ENCODE measurements at places on chromosomes 4 and X.

GRCh38 chrX:115410731-115411428, 121.4 kb downstream of the LUZP4 start:
- no peak for DNase-seq

- no peak for DNase-seq
Observed at GRCh38 chr4:111959222-111959621, 186.0 kb upstream of the FAM241A start.

GRCh38 chrX:72102760-72103159, 29.0 kb downstream of the RTL5 start:
- DNase-seq, result no peak

GRCh38 chr4:82230306-82230705, 143.5 kb downstream of the HNRNPD start:
- no peak for DNase-seq

GRCh38 chr4:81460191-81460701, 11.5 kb downstream of the RASGEF1B start:
- DNase-seq, result no peak

DNA sequence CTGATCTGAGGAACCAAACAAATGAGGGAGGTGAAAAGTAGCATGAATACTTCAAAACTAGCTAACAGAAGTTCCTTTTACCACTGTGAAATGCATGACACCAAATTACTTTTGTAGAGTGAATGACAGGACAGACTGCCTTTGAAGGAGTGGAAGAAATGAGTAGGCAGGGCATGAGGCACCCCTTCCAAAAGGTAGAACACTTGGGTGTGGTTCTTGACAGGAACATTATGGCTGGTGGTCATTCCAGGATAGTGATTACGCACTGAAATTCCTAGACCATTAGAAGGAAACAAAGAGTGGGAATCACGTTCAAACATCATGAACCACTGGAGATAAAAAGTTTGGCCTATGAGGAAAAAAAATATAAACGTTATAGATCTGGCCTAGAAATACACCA, 4.9 kb downstream of the HUWE1 start:
- DNase-seq, result no peak

- no peak for DNase-seq
Observed at GRCh38 chrX:130775849-130776248, 127.2 kb downstream of the ENOX2 start.

GRCh38 chrX:10350981-10351380, 194.2 kb downstream of the CLCN4 start:
- DNase-seq, result no peak

DNA sequence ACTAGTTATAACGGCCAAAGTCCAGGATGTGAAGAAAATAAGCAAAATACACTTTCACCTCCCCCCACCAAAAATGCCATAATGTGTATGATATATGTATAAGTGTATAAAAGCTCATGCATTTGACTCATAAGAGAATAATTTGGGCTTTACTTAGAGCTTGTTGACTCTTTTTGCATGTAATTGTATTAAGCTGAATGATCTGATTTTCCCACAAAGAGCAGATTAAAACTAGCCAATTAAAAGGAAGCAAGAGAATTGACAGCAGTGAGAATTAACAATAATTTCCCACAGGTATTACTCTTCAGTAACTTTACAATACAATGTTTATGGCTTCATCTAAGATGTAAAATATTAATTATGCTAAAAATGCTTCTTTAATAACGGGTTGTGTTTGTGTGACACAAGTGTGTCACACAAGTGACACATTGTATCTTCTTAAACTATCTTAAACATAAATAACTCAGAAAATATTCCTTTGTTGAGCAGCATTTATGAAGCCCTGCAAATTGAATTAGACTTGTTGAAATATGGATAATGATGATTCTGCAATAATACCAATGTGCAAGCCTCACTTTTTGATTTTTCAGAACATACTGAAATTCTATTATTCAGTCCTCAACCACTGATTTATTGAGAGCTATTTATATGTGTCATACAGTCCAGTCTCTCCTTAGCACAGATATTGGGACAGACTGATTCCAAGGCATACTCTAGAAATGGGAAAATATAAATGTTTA, 134.5 kb downstream of the SLIT2 start:
- no peak for DNase-seq

DNA sequence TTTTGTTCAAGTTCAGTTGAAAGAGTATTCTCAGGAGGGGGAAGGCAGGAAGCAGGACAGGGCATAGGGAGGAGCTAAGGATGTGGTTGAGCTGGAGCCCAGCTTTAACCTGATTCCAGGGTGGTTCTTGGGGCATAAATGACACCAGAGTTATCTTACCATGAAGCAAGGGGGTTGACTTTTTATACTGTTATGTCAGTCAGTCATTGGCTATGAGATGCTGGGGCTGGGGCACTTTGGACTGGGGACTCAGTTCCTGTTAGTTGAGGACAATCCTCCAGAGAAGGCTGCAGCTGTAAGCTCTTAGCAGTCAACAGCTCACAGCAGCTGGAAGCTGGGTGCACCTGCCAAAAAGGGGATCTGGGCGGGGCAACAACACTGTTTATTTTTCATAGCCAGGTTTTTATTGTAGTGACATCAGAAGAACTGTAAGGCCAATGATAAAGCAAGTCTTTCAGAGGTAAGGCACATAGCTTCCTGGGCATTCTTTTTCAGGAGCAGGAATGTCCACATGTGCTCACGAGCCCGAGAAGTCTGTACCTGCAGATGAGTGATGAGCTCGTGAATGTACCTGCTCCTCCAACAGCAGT, 78.5 kb downstream of the MID1IP1 start:
- DNase-seq, result no peak

DNA sequence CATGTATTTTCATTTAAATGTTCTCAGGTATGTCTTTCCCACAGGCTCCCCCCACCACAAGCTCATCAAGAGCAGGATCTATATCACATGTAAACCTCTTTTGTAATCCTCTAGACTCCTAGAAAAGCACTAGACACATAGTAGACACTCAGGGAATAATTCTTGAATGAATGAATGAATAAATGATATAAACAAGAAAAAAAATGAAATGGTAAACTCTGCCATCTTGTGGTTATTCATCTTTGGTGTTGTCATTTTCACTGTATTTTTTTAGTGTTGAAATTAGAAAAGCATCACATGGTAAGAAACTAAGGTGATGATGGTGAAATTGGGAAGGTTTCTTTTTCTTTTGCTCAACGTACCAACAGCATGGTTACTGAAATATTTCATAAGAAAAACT, 34.2 kb upstream of the C1GALT1C1 start:
- no peak for DNase-seq

DNA sequence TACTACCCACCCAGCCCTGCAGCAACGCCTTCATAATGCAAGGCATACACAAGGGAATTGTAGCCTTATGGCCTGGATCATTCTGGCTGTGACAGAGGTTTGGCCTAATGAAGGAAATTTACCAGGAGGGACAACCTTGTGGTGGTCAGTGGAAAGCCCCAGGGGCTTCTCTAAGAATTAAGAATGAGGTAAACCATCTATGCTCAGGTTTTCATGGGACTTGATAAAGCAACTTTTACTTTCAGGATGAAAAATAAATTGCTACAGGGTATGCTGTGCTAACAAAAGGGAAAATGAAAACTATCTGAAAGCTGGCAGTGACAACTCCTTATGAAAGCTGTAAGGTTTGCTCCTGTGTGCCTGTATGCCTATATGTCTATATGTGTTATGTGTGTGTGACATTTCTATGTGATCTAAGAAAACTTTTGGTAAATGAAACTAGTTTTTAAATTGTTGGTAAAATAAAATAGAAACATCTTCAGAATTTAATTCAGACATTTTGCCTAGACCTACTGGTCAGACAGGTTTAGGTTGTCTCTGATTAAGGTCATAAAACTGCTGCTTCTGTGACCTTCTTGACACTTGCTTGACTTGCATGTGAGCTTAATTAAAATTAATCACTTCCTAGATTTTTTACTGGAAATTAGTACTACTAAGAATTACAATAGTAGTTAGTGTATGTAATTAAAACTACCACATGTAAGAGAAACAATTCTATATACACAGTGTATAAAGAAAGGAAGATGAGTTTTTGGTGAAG, 19.9 kb upstream of the TXK start:
- DNase-seq, result no peak

DNA sequence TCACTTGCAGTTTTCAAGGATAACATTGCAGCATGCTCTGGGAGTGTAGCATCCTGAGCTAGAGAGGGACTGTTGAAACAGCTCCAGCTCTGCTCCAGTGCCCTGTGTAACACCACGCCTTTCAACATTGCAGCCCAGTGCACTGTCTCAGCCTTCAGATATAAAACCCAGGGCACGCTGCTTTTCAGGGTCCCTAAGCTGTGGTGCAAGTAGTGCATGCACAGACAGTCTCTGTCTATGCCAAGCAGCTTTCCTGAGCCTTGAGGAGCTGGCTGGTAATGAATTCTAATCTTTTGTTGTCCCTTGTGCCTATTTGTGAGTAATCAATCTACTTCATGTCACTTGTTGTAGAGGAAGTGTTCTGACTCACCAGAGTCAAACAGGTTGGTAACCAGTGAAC, 897.0 kb downstream of the ARAP2 start:
- DNase-seq, result no peak

GRCh38 chrX:43018031-43018430, 240.1 kb upstream of the PPP1R2C start:
- no peak for DNase-seq

DNA sequence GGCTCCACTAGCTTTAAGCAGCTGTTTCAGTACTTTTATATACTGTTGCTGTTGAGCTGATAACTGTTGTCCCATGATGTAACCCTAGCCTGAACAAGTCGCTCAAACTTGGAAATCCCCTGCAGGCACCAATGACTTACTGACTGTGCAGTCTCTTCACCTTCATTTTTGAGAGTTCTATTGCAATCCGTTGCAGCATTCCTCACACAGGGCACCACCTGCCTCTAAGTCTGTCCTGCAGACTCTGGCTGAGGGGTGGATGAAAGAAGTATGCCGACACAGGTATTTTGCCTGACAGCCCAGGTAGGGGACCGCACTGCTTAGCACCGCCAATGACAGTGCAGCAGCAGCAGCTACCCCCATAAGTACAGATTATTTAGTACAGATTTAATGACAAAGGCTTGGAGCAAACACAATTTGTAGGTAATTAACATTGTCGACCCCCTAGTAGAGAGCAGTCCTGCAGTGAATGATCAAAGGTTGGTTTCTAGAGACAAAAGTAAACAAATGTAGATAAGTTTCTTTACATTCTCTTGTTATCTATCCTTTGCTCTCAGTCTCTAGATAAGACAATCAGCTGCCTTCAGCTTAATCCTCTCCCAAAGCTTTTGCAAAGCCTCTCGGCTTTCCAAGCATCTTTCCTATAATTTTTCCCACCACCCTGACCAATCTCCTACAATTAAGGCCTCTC, 205.0 kb downstream of the PABPC4L start:
- no peak for DNase-seq

DNA sequence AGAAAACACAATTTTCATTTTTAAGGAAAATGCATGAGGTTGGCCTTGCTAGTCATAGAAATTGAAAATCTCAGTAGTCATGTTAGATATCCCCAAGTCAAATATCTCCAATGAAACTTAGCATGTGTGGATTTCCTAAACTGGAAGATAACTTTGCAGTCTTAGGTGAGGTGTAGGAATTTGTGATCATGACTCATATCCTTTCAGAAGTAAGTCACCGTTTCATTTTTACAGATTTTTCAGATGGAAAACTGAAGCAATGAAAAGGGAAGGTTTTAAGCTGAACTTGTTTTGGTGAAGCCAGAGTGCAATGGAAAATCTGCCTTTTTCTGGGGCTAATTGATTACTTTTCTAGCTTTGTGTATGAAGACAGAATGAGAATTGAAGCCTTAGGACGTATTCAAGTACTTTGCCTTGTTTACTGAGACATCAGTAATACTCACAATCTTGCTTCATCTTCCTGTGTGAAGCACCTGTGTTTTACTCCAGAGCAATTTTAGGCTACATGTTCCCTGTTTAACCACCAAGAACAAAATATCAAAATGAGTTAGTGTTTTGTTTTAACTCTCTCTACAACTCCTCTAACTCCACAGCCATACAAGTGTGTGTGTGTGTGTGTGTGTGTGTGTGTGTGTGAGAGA, 1662.8 kb upstream of the ADGRL3 start:
- no peak for DNase-seq

DNA sequence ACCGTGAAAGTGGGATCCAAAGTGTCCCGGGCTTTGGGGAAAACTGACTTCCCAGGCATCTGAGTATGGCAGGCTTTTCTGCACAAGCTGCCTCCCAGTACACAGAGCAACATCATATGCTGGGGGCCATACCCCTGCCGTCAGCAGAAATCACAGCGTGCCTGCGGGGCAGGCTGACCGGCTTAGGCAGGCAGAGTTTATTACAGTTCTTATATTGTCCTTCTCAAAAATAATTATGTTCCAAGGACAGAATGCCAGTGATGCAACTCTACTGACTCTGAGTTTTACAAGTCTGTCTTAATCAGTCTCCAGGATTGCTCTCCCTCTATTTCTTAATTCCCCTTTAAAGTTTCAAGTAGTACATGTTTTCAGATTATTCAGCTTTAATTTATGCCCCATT, 37.0 kb downstream of the IL21 start:
- no peak for DNase-seq

GRCh38 chr4:71732706-71733105, 51.2 kb downstream of the GC start:
- no peak for DNase-seq

- DNase-seq, result no peak
Observed at GRCh38 chrX:100812216-100813158, 7.7 kb upstream of the CSTF2 start.

GRCh38 chr4:118367361-118367760, 14.6 kb upstream of the PRSS12 start:
- no peak for DNase-seq

GRCh38 chr4:140234697-140235060, 80.7 kb upstream of the MAML3 start:
- DNase-seq, result no peak

GRCh38 chr4:10691651-10692050, 7.1 kb upstream of the CLNK start:
- DNase-seq, result no peak

- no peak for DNase-seq
Observed at GRCh38 chr4:179110356-179110755, 1668.1 kb upstream of the AGA start.

DNA sequence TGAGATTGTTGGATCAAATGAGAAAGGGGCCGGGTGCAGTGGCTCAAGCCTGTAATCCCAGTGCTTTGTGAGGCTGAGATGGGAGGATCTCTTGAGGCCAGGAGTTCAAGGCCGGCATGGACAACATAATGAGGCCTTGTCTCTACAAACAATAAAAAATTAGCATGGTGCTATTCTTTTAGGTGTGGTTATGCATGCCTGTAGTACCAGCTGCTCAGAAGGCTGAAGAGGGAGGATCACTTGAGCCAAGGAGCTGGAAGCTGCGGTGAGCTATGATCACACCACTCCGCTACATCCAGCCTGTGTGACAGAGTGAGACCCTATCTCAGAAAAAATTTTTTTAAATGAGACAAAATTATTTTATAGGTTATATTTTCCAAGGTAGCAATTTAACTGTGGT, 49.7 kb upstream of the TMEM150C start:
- DNase-seq, result no peak

GRCh38 chr4:100926039-100926717, 408.4 kb upstream of the EMCN start:
- DNase-seq, result no peak

GRCh38 chr4:89314291-89314690, 6.7 kb upstream of the GPRIN3 start:
- no peak for DNase-seq

Measured in activated T-cell treated with anti-CD3 and anti-CD28 coated beads for 1 hour (primary cell).